ENCODE measurements at places on chromosomes 7 and 10. TPM values are rescaled to one million over a fixed set of nuclear protein-coding genes. Genes with fewer than 3 reads are reported as not detected.

ARHGEF35 gene
- 3.6 TPM for total RNA-seq

TMEM130 gene
- total RNA-seq, result not detected

POT1 gene
- 25.6 TPM for total RNA-seq

STEAP1B gene
- total RNA-seq, result 0.18 TPM

GPR146 gene
- total RNA-seq, result 13.8 TPM

DNA2 gene
- 43.6 TPM for total RNA-seq

ZNF736 gene
- 24.9 TPM for total RNA-seq

ZNF117 gene
- total RNA-seq, result 5.8 TPM

ITGB8 gene
- total RNA-seq, result not detected

NPSR1 gene
- not detected for total RNA-seq

TAS2R41 gene
- total RNA-seq, result not detected

C10orf53 gene
- total RNA-seq, result not detected

RTKN2 gene
- 5.0 TPM for total RNA-seq
